ENCODE measurements at places on chromosomes 2 and 18.

DNA sequence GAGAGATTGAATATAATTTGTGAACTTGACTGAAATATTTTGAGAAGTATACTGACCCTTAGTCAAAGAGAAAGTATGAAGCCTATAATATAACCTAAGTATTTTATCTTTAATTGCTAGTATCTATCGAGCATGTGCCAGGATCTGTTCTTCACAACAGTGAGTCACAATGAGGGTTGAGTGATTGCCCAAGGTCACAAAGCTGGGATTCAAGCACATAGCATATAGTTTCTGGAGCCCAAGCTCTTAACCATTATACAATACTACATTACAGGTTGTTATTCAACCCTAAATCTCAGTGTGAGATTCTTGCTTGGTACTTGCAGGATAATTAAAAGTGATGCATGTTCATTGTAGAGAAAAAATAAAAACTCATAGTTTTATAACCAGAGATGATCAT lies 97.2 kb downstream of the RAB3GAP1 start:
- DNase-seq = no peak

DNA sequence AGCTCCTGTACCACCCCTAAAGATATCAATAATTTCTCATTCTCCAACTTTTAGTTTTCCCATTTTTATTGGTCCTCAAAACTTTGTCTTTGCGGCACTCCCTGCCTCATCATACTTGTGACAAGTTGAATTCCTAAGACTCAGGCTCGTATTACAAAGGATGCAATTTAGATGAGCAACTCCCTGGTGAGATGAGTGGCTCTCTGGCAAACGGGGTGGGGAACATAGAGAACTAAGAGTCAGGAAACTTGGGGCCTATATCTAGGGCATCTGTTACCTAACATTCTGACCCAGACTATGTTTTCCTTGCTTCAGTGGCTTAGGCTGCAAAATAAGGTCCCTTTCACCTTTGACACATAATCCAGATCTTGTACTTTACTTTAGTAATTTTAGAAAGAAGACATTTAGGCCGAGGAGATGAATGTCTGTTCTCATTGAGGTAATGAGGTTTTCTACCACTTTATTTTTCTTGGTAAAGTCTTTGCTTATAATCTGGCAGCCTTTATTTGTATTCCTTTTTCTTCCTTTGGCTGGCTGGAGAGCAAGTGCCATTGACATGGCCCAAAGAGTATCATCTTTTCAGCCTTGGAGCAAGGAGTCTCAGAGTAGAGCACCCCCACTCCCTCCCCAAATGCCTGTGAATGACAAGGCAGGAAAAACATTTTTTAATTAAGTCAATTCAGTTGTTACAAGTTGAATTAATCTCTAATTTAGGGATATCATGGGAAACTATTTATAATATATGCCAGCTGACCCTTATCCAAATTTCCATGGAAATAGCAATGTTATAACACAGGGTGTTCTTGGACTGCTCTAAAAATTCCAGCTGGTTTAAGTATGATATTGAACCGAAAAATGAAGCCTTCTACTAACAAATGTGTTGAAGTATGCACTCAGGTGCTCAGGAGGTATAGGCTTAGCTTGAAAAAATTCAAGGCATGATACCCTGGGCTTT lies 15.2 kb downstream of the TSPYL6 start:
- no peak for DNase-seq

GRCh38 chr2:77018219-77018618 lies 504.0 kb downstream of the LRRTM4 start:
- DNase-seq = no peak

GRCh38 chr18:66813138-66813537 lies 209.2 kb upstream of the CDH19 start:
- DNase-seq = no peak

DNA sequence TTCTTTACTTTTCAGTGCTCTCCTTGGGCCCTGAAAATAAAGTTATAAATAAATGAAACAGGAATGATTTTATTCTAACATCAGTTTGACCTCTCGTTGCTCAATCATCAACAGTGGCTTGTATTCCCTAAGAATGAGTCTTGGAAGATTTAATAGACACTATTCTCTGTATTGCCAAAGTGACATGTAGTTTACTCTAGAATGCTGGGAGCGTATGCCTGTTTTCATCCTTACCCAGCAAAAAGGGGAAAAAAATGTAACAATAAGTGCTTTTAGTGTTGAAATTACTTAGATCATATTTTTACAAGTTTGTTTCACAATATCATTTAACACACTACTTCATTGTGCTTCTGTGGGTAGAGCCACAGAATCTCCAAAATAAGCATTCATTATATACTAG lies 240.6 kb upstream of the CWC22 start:
- no peak for DNase-seq

DNA sequence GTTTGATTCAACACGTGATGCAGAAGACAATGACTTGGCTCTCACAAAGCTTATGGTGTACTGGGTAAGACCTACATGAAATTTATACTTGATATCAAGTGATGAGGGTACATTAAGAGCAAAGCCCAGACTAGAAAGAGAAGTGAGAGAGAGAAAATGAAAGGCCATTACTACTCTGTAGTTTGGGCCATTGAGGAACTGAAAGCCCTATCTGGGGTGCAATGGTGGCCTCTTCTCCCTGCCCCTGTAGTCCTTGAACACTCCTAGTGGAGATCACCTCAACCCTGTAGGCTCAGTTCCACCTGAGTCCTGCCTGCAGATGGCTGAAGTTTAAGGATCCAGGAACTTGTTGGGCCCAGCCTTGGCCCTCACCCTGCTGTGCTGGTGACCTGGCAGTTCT lies 569.8 kb upstream of the MEX3C start:
- DNase-seq = peak; percentile 49

- DNase-seq = no peak
These were observed 47.7 kb upstream of the WDR75 start for GRCh38 chr2:189393440-189394111.

DNA sequence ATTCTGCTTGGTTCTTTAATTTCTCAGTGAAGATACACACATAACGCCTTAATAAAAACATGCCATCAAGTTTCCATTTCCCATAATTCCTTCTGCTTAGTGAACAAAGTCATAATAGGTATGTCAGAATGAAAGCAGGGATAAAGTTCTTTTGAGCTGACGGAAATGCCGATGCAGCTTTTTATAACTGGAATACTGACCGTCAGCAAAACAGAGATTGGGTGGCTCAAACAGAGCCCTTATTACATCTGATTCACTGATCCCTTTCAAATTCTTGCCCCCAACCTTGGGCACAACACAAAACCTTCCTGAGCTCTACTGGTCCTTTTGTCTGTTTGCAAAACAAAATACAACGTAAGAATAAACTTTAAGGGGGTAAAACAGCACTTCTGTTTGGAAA lies 140.4 kb downstream of the CDH2 start:
- no peak for DNase-seq

- DNase-seq = no peak
These were observed 47.1 kb upstream of the UBE2E3 start for GRCh38 chr2:180933332-180933731.

GRCh38 chr18:59993560-59993959 lies 93.8 kb downstream of the PMAIP1 start:
- no peak for DNase-seq

DNA sequence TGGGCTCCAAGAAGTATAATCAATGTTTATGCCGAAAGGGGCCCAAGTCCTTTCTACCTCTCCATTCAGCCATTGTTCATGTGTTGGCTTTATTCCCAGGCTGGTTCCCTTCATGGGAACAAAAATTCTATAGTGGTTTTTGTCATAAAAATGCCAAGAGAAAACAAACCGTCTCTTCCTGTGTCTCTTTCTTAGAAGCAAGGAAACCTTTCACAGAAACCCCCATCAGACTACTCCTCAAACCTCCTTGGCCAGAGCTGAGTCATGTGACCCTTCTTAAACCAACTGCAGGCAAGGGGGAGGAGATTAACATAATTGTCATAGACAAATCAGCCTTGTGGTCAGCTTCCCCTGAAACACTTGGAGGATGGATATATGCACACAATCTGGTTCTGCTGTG lies 75.1 kb upstream of the TANK start:
- DNase-seq = no peak

- DNase-seq = no peak
These were observed 608.7 kb upstream of the REG3G start for GRCh38 chr2:78416625-78417300.

DNA sequence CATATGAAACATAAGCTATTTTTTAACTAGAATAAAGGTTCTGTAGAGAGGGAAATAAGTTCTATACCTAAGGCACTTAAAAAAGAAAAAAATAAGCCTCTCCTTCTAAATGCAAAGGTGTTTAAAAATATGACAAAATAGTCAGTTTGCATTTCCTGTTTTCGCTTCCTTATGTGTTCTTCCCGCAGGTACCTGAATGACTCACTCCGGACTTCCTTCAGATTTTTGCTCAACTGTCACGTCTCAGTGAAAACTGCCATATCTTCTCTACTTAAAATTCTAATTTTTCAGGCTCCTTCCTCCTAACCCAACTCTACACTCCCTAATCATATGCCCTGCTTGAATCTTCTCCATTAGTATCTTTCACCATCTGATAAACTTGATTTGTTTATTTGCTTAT lies 1333.1 kb downstream of the LRP1B start:
- DNase-seq = peak; percentile 1

- peak; percentile 72 for DNase-seq
These were observed 635 bp upstream of the ADRA2B start for GRCh38 chr2:96116879-96117533.

DNA sequence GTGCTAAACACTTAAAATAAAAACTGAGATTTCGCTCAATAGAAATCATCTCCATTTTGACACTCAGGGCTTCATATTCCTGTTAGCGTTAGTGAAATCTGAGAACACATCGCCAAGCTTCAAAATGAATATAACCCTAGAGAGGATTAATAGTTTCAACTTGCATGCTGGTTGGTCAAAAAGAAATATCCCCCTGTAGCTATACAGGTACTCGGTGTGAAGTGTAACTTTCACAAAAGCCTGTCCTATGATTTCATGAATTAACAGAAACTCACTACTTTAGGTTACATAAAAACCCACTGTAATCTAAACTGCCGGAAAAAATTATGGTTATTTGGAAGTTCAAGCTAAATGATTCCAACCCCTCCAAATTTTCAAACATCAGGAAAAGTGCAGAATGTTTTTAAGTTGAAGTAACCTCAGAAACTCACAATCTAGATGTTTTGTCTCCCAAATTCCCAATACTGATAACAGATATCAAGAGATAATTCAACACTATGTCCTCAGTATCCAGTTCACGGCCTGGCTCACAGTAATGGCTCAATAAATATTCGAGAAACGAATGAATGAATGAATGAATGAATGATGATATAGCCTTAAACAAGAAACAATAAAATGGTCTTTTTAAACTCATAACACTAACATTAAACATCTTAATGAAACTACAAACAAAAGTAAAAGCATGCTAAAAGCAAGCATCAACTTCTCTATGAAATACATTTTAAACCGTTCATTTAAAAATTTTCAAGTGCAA lies 2.5 kb downstream of the TLK1 start:
- no peak for DNase-seq

- peak; percentile 13 for DNase-seq
These were observed at the start of gene ANTXR1 for GRCh38 chr2:69013142-69013839. ANTXR1 (plus strand) TSS chr2:69013179; CDS start chr2:69013500, 321 bp downstream.

- DNase-seq = no peak
These were observed 23.9 kb downstream of the MYO3B start for GRCh38 chr2:170201734-170202393.

- DNase-seq = no peak
These were observed 7.5 kb downstream of the CCBE1 start for GRCh38 chr18:59689756-59690155.

DNA sequence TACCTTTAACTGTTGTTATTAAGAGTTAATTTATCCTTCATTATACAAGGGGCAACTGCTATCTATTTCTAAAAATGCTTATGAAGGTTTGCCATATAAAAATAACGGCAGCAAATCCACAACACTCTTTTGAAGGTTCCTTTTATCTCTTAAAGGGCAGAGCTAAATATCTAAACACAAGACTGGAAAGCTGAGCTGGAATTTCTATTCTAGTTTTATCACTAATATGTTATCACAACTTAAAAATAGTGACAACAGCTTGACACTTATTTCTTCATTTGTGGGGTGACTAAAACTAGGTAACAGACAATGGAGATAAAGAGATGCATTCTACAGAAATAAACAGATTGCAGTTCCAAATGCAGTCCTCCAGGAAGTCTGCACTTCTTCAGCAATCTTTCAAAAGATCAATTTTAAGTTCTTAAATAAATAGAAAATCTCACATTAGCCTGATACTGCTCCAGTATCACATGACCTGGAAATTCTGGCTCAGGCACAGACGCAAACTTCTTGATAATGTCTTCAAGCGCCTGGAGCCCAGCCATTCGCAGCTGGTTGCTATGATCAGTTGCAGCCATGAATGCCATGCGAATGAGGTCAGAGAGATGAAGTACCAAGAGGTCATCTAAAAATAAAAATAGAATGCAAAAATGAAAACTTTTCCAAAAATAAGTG lies 54.0 kb upstream of the STRN start:
- no peak for DNase-seq

DNA sequence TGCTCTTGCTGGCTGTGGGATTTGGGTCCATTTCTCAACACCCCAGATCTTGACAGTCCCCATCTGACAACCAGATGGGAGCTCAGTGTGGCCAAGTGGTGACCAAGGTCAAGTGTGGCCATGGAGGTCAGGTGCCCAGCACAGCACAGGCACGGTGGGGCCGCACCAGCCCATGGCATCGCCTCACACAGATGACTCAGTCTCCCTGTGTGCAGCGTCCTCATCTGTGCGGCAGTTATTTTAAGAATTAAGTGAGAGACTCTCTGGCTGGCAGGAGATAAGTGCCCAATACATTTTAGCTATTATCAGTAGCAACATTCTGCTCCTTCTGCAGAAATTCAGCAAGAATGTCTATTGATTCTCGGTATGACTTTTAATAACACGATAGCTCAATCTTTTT lies 167.2 kb downstream of the DDX1 start:
- no peak for DNase-seq

DNA sequence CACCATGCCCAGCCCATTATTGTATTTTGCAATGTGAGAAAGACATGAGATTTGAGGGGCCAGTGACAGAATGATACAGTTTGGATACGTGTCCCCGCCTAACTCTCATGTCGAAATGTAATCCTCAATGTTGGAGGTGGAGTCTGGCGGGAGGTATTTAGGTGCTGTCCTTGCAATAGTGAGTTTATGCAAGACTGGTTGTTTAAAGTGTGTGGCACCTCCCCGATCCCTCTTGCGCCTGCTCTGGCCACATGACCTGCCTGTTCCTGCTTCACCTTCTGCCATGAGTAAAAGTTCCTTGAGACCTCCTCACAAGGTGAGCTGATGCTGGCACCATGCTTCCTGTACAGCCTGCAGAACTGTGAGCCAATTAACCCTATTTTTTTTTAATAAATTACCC lies 16.6 kb downstream of the CNDP1 start:
- no peak for DNase-seq

GRCh38 chr18:58522132-58522531 lies 106.8 kb downstream of the ALPK2 start:
- DNase-seq = no peak

DNA sequence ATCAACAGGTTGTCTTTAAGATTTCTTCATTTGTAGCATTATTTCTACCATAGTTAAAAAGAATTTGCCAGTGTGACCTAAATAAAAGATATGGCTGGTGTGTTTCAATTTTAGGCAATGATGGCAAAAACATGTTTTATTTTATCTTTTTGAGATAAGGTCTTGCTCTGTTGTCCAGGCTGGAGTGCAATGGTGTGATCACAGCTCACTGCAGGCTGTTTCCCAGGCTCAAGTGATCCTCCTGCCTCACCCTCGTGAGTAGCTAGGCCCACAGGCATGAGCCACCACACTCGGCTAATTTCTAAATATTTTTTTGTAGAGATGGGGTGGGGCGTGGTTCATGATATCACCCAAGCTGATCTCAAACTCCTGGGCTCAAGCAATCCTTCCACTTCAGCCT lies 47.0 kb upstream of the COBLL1 start:
- DNase-seq = no peak

Data from GM06990 (cell line).